ENCODE measurements at places on chromosomes 7 and 10.

DNA sequence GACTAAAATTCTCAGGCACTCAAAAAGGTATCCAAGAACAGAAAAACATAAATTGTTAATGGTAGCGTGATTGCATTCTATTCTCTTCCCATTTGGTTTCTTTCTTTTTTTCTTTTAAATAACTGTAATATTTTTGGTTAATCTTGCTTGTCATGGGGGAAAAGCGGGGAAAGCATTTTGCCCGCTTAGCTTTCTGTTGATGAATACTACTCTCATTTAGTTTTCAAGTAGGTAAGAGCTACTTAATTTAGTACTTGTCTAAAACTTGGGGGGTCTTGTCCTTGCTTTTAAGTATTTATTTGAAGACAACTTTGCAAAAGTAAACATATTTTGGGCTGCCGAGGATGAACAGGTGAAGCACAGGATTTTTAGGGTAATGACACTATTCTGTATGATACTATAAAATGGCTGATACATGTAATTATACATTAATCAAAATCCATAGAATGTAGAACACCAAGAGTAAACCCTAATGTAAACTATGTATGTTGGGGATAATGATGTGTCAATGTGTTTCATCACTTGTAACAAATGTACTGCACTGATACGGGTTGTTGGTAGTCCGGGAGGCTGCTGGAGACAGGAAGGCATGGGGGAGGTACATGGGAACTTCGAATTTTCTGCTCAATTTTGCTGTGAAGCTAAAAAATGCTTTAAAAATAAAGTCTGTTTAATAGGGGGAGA is 1.7 kb downstream of the TES start:
- DNase-seq = no peak

- no peak for DNase-seq
Observed at GRCh38 chr7:50309721-50310120, 5.2 kb downstream of the IKZF1 start.

- DNase-seq = no peak
Observed at GRCh38 chr10:17891435-17891834, 60.3 kb upstream of the SLC39A12 start.

DNA sequence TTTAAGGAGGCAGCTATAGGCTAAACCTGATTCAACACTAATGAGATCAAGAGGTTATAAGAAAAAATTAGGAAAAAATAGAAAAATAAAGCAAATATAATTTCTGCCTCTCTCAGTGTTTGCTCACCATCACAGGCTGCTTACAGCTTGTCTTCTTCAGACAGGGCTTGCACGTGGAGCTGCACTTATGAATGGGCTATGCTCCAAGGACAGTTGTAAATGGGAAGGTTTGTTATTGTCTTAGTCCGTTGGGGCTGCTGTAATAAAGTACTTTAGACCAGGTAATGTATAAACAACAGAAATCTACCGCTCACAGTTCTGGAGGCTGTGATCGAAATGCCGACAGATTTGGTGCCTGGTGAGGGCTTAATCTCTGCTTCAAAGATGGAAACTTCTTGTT is 219.8 kb downstream of the NEBL start:
- DNase-seq = no peak

DNA sequence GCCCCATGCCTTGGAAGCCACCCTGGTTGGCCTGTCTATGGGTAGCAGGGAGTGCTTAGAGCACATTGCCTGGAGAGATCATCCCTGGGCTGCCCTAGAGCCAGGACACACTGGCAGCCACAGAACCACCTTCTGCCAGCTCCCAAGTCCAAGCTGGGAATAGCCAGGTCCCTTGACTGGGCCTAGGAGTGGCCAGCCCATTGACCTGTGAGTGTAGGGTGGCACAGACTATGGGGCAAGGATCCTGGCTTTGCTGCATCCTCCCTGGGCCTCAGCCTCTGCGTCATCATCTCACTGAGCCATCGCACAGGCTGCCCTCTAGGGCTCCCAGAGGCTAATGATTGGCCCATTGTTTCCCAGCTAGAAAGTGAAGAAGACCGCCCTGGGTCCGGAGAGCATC is 7.0 kb downstream of the AQP1 start:
- DNase-seq = no peak

DNA sequence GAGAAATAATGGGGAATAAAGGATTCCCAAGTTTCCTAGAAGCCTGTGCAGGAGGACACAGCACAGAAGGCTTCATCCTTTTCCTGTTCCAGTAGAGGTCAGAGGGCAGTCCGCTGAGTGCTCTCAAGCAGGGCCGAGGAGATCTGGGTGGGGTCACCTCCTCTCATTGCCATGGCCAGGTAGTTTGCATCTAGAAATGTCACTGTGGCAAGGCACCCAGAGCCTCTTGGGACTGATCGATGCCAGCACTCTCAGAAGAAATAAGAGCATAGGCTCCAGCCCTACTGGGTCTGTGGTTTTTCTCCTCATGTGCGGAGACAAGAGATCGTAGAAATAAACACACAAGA is 7.9 kb downstream of the NUB1 start:
- no peak for DNase-seq

- DNase-seq = no peak
Observed at GRCh38 chr7:33130184-33130583, 820 bp downstream of the BBS9 start.

- DNase-seq = no peak
Observed at GRCh38 chr7:5698720-5699119, 82.7 kb downstream of the RNF216 start.

DNA sequence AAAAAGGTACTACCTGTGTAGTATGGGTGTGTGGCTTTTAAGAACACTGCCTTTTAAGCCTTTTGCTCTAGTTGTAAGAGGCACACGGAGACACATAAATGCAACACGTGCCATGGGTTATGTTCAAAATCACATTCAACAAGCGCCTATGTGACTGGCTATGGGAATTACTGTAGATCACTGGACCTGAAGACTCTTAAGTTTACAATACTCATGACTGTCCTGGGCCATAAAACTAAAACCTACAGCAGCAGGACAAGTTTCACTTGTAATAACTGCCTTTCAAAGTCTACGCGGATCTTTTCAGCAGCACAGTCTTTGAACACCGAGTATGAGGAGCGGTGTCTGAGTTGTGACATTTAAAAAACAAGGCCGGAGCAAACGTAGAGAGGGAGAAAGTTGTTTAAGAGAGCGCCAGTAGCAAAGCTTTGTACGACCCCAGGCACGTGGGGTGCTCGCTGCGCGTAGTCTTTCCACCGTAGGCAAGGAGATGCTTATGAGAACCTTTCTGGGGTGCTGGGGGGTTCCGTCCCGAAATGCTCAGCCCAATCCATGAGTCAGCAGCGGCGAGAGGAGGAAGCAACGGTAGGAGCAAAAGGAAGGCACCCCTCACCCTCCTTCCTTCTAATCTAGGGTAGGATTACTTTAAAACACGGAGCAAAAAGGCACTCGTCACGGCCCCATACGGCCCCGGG is 662 bp downstream of the DNAJC2 start:
- DNase-seq = peak; percentile 48

DNA sequence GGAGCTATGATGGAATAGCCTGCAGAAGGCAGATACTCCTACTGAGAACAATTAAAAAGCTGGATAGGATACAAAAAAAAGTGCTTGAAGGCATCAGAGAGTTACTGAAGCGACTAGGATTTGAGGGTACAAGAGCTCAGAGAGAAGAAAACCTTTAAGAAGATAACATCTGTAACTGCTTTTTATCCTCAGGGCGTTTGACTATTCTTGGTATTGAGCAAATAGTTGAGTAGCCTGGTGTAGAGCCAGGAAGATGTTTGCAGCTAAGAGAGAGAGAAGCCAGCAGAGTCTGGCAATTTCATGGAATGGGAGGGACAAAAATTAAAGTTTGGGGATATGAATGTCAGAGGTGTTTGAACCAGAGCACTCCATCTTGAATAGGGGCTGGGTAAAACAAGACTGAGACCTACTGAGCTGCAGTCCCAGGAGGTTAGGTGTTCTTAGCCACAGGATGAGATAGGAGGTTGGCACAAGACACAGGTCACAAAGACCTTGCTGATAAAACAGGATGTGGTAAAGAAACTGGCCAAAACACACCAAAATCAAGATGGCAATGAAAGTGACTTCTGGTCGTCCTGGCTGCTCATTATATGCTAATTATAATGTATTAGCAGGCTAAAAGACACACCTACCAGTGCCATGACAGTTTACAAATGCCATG is 428.8 kb downstream of the SH2D4B start:
- DNase-seq = no peak

DNA sequence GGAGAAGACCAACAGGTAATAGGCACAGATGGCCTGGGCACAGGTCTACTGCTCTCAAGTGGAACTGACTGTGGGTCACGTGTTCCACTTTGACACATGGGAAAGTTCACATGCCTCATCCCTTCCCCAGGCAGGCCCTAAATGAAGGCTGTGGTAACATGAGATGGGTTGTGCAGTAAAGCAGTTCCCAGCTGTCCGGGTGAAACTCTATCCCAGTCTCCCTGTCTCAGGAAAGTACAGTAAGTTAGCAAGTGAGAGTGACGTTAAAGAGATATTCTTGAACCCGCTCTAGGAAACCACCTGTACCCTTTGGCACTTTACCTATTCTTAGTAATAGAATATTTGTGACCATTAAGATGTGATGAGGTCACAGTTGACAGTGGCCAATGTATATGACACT is 343.7 kb upstream of the AOAH start:
- DNase-seq = peak; percentile 36

DNA sequence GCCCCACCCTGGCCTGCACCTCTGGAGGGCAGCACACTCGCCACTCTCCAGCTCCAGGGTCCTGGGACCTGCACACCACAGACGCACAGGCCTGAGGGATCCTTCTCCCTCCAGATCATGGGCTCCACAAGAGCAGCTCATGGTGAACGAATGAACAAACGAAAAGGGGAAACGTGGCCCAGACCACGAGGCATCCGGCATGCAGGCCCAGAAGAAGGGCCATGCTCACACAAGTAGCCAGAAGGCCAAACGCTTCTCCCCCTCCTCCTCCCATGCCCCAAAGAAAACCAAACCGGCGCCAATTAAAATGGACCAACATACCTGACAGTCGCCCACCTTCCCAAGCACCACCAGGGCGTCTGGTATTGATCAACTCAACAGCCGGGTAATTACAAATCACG is 30.4 kb downstream of the MAD1L1 start:
- DNase-seq = no peak

GRCh38 chr7:65798111-65799075 is 74.5 kb upstream of the VKORC1L1 start:
- DNase-seq = no peak

DNA sequence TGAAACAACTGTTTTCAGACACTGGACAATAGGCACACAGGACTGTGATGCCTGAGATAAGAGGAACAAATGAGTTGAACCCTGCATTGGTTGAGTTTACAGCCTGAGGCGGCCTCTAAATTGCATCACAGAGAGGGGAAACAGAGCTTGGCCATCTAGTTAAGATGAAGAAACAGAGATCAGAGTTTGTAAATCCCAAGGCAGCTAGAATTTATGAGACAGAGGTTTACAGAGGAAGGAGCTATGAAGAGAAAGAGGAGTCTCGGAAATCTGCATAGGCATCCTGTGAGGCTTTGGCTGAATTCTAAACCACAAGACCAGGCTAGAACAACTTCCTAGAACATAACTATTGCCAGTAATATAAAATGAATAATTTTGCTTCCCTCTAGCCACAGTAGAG is 41.0 kb upstream of the OIT3 start:
- DNase-seq = no peak

DNA sequence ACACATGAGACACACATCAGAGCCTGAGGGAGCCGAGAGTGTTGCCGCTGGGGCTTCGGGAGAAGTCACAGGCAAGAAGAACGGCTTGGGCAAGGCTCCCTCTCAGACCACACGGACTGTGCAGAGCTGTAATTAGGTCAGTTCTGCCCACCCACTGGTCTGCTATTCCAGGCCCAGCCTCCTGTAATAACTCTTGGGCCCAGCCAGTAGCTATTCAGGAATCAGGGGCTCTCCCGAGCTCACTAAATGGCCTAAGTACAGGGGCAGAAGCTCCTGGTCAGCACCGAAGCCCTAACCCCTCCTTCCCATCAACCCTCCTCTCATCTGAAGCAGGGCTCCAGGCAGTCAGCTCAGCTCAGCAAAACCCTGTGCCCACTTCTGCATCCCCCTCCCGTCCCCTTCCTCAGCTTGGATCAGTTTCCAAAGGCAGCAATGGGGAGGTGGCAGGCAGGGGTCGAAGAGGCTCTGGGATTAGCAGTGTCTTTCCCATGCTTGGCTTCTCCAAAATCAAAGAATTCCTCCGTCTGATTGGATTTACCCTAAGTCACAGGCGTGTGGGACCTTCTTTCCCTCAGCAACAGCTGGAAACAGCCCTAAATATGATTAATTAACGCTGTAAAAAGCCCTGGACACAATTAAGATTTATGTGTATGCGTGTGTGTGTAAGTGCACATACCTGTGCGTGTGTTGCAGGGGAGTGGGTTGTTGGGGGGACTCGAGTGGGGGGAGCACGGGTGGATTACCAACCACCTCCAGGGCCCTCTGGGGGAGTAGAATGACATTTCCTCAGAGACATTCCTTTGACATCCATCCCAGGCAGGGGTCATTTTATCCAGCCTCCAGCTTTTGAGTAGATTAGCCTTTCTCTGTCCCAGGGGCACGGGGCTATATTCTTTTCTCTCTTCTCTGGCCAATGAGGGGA is 48.4 kb upstream of the BTRC start:
- DNase-seq = no peak

- DNase-seq = no peak
Observed at GRCh38 chr7:44470135-44470479, 20.4 kb downstream of the NUDCD3 start.

GRCh38 chr7:27423290-27423689 is 180.7 kb downstream of the EVX1 start:
- DNase-seq = no peak

- DNase-seq = peak; percentile 44
Observed at GRCh38 chr7:112383671-112384417, 66.4 kb upstream of the IFRD1 start.

- DNase-seq = no peak
Observed at GRCh38 chr7:135920478-135920877, 56.7 kb downstream of the MTPN start.

DNA sequence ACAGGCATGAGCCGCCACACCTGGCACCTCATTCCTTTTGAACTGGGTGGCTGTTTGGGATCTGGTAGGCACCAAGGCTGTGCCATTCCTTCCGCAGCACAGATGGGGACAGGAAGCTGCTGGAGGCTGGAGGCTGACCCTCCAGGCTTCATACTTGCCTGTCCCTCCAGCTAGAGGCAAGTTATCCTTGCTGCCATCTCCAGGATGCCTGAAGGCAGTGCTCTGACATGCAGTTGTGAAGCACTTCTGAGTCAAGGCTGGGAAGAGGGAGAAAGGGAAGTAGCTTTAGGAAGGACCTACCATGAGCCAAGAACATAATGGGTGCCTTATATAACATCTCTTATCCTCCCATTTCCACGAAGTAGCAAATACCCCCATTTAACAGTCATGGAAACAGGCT is 9.5 kb downstream of the MARVELD1 start:
- DNase-seq = no peak

Measured in NCI-H1092 treated with DMSO at 0.1 percent for 48 hours (cell line).